ENCODE measurements at places on chromosomes 12 and 14.

- no peak for DNase-seq
These were observed 107.9 kb upstream of the BCL2L14 start for GRCh38 chr12:11962860-11963259.

GRCh38 chr14:37594971-37595808 is at the start of the genes FOXA1 and TTC6:
FOXA1 (minus strand) TSS chr14:37595249; CDS start chr14:37594972, 277 bp downstream.
TTC6 (plus strand) TSS chr14:37595629; CDS start chr14:37622065, 26,436 bp downstream.
- DNase-seq = no peak

GRCh38 chr12:12946686-12947355 is 5.1 kb downstream of the GPRC5D start:
- no peak for DNase-seq

- DNase-seq = no peak
These were observed 31.5 kb downstream of the TMEM132D start for GRCh38 chr12:129871991-129872972.

DNA sequence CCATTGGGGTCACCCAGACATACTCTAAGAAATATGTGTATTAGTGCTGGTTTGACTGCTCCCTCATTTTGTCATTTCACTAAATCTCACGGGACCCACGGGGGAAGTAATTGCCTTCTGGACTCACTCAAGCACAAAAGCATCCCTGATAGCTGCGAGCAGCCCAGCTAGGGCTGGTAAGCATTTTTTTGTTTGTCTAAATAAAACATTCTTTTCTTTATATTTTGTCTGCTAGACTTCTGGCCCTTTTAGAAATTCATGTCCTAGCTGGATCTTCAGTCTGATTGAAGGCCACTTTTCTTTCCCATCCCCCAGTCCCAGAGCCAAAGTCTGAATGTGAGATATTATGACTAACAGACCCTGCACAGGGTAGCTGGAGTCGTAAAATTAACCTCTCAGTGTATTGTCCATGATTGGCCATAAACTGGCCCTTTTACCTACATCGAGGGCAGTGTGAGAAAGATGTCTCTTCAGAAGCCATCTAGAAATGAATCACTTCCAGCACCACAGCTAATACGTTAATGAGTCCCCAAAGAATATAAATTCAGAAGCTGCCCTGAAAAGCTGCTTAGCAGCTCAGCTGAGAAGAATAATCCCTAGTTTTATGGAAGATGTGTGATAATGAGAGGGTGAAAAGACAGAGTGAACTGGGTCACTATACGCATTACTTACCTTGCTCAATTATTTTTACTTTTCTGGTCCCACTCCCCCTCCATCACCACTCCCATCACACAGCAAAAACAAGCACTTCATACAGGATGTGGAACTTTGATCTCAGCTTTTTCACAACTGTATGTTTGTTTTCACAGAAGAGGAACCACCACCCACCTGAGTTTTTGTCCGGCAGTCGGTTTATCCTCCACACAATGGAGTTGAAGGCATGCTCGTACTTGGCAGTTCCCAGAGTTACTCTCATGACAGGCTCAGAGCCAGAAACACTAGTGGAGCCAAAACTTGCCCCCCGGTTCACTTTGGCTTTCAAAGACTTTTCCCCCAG is 55.6 kb upstream of the GTF2A1 start:
- no peak for DNase-seq

GRCh38 chr14:90517076-90517841 is 120.4 kb downstream of the CALM1 start:
- no peak for DNase-seq
